ENCODE measurements at places on chromosomes 5 and 9.

- DNase-seq, result no peak
These were observed 18.8 kb downstream of the ZBTB5 start for GRCh38 chr9:37446401-37446800.

- DNase-seq, result no peak
These were observed 73.1 kb downstream of the RPS23 start for GRCh38 chr5:82205005-82205404.

DNA sequence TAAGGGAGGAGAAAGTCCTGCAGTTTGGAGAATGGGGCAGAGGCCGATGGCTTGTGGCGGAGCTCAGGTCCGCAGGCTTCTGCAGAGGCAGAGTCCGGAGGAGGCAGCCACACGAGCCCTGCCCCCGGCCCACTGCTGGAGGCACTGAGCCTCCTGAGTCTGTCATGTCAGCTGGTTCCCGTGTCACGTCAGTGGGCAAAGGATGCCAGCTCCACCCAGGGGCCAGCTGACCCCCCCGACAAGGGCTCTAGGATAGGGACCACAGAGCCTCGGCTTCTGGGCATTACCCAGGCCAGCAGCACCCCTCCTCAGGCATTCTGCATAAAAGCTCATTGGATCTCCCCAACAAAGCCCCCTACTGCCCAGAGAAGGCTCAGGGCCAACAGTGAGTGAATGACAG, 8.5 kb downstream of the SH3PXD2B start:
- DNase-seq, result no peak

DNA sequence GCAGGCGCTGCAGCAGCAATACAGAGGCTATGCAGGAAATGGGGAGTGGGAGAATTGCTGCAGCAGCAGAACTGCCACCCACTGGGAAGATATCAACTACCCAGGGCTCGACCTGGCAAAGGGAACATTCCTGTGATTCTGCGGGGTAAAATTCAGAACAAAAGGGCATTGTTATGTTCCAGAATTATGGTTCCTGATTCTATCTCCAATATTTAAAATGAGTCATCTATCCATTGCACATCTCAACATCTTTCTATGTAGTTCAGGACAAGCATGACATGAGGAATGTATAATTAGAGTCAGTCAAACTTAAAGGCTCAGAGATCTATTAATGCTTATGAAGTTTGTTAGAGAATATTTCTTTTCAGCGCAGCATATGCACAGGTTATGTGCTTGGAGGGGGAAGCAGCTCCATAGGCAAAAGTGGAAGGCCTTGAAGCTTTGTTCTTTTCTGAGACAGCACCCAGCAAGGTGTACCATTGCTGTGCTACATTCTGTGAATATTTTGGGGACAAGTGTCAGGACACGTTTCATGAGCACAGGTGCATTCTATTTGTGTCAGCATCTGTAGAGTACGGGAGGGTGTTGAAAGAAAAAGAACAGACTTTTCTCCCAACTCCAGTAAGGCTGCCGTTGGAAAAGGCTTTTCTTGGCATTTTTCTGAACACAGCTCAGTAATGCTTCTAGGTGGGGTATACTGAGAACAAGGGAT, 395.6 kb upstream of the MPDZ start:
- no peak for DNase-seq

DNA sequence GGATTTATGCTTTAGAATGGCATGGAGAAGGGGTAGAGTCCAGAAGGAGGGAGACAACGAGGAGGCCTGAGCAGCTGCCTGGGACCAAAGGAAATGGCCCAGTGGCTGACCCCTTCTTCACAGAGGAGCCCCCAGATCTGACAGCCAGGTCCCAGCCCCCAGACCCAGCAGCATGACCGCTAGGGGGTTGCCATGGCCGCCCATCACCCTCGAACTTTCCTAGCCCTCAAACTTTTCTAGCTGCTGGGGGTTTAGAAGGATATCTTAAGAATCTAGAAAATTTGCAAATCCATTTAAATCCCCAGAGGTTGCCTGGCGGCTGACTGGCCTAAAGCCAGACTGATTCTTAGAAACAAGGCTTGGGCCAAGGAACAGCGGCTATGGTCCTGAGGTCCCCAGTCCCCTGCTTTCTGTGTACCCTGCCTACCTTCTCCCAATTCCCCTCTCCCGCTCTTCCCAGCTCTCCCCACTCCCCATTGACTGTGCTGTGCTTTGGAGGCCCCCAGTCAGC, 972 bp downstream of the PDGFRB start:
- DNase-seq, result no peak

GRCh38 chr9:93307468-93308157, 123.7 kb downstream of the WNK2 start:
- no peak for DNase-seq

DNA sequence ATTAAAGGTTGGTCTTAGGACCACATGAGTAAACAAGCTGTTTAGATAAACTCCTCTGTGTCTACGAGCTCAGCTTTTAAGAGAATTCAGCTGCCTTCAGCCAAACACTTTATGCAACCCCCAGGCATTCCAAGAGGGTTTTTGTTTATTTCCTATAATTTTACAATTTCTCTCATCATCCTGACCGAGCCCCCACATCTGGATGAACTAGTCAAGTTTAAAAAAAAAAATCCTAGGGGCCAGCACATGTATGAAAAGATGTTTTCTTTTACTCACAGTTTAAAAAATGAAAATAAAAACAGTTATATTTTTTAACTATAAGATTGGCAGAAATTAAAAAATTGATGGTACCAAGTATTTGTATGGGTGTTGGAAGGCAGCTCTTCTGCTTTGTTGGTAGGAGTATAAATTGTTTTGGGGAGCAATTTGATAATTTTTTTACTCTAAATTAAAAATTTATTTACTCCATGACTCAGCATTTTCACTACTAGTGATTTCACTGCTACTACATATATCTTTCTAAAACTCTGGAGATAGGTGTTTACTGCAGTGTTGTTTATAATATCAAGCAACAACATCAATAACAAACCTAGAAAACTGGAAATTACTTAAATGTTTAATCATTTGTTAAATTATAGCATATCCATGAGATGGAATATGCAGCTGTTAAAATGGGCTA, 18.1 kb downstream of the YTHDC2 start:
- DNase-seq, result no peak

- DNase-seq, result no peak
These were observed 108.7 kb upstream of the ADRA1B start for GRCh38 chr5:159807586-159807985.

DNA sequence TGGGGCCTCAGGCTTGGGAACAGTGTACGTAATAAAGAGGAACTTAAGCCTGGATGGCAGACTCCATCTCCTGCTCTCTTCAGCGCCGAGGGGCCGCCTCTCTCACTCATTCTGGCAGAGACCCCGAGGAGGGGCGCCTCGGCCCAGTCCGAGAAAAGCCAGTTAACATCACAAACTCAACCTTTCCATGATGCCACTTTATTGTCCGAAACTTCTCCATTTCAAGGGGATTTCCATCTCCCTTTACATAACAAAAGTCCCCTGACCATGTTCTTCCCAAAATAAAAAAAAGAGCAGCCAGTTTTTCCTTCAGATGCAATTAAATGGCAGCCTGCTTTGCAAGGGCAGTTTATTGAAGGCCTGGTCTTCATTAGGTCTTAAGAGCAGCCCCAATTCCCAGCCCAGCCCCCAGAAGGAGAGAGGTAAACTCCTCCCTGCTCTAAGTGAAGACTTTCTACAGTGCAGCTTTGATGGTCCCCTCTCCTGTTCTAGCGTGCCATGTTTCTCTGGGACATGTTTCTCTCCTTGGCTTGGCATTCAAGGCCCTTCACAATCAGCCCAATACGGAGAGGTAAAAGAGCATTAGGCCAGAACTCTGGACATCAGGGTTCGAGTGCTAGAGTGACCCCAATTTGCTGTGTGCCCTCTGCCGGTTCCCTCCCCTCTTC, 19.5 kb upstream of the RAB14 start:
- DNase-seq, result no peak

- DNase-seq, result no peak
These were observed 20.4 kb upstream of the ZBTB43 start for GRCh38 chr9:126784401-126784800.

DNA sequence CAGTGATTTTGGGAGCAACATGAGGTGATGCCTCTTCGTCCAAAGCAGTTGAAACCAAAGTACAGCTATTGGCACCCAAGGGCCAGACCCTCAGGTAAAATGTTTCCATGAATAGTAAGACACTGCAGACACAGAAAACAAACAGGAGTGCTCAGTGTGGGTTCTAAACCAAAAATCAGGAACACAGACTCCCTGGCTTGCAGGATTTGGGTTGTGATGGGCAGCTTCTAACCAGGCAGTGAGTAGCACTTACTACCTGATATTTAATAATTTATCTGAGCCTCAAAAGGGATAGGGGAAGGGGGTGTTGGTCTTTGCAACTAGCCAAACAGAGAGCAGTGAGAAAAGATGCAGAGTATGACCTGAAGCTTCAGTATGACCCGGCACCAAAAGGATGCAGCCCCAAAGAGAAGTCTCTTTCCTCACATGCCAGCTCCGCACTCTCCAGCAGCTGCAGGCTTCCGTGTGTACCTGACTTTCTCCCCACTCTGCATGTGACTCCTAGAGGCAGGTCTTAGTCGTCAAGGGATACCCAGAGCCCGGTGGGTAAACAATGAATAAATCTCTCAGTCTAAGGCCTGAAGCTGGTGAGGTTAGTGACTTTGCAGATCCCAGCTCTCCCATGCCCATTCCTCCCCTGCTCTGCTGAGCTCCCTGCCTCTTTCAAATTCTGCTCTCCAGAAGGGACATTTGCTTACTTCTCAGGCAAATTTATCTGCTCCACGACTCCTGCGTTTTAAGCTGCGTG, 105.4 kb upstream of the SPOCK1 start:
- no peak for DNase-seq

- no peak for DNase-seq
These were observed 36.9 kb upstream of the IFNK start for GRCh38 chr9:27487128-27487640.

DNA sequence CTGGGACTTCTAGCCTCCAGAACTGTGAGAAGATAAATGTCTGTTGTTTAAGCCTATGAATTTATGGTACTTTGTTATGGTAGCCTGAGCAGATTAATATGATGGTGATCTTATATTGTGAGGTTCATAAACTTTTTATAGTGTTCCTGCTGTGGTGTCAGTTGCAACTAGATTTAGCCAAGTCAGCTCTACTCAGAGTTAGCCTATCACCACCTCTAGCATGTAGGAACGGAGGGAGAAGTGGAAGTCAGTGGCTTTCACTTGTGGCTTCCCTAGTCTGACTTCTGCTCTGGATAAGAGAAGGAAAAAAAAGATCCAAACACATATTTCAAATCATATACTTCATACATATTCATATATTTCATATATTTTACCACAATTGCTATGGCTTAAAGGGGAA, 6.6 kb downstream of the POC5 start:
- no peak for DNase-seq

GRCh38 chr5:157026789-157027424, 32.0 kb downstream of the HAVCR1 start:
- DNase-seq, result no peak

DNA sequence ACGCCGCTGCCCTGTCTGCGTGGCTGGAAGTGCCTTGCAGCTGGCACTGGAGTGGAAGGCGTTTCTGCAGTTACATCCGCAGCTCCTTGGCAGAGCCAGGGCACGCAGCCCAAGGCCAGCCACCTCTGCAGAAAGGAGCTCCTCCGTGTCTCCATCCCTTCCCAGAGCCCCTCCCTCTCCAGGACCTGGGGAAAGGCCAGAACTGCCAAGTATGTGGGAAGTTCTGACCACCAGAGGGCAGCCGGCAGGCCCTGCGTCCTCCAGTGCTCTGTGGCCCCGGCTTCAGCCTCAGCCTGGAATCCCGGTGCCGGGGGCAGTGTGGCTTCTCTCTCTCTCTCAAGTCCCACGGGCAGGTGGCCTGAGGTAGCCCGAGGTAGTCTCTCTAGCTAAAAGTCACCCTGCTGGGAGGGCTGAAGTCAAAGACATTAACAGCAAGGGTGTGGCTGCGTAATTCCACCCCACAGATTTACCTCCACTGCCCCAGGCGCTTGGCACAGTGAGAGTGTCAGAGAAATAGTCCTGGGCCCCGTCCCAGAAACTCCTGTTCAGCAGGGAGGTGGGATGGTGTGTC, 101.7 kb upstream of the FCN2 start:
- no peak for DNase-seq

DNA sequence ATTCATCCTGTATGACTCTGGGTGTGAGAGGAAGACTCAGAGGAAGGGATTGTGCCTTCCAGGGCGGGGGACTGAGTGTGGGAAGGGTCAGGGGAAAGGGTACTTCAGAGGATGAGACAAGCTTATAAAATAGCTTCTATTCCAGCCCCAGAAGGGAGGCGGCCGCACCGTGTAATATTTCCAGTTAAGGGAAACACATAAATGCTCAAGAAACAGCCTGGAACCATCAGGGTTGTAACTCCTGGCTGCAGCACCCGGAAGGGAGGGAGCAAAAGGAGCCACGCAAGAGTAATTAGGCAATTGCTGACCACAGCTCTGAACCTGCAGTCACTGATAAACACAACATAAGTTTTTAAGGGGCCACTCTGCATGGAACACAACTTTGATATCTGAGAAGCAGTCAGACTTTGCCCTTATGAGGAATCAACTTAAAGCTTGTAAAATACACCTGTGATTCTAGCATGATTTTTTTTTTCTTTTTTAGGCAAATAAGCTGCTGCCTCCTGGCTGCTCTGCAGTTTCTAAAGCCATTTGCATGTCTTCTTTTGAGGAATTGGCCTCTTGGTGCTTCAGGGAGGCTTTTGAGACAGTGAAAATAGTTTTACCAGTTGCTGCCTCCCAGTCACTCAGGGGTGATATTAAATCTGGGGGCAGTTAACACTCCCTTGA, 382.7 kb downstream of the ENC1 start:
- no peak for DNase-seq

- no peak for DNase-seq
These were observed 593 bp downstream of the TIGD6 start for GRCh38 chr5:149999866-150000255.

Measured in fibroblast of skin of left biceps (primary cell).